ENCODE measurements at places on chromosomes 2 and 18. TPM values are rescaled to one million over a fixed set of nuclear protein-coding genes. Genes with fewer than 3 reads are reported as not detected.

Gene C2orf74
- 1.7 TPM for polyA plus RNA-seq

GRCh38 chr2:178427458-178427857 lies 23.5 kb downstream of the PRKRA start:
- H3K27me3 ChIP-seq = no peaks in the 10 kb centered on the region
- no peaks in the 10 kb centered on the region for H3K4me1 ChIP-seq
- peaks cover 9% of the 10 kb centered on the region for H3K36me3 ChIP-seq
- no peak for DNase-seq

DNA sequence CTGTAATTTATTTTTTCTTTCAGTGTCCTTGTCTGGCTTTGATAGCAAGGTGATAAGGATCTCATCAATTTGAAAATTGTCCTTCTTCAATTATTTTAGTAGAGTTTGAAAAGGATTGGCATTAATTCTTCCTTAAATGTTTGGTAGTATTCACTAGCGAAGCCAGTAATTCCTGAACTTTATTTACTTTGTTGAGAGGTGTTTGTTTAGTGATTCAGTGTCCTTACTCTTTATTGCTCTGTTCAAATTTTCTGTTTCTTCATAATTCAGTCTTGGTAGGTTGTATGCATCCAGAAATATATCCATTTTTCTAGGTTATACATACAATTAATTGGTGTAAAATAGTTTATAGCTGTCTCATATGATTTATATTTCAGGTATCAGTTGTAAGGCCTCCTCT lies 676.7 kb upstream of the POU3F3 start:
- H3K27me3 ChIP-seq = no peaks in the 10 kb centered on the region
- no peak overlapping the region for H3K4me3 ChIP-seq
- H3K36me3 ChIP-seq = no peaks in the 10 kb centered on the region
- H3K27ac ChIP-seq = no peak overlapping the region
- H3K4me1 ChIP-seq = no peaks in the 10 kb centered on the region
- DNase-seq = no peak

GRCh38 chr2:212359425-212360067 lies 179.1 kb downstream of the ERBB4 start:
- DNase-seq = no peak
- H3K27me3 ChIP-seq = no peaks in the 10 kb centered on the region
- H3K27ac ChIP-seq = no peak overlapping the region
- H3K36me3 ChIP-seq = no peaks in the 10 kb centered on the region
- no peak overlapping the region for H3K4me3 ChIP-seq

- no peak overlapping the region for H3K4me3 ChIP-seq
- H3K27me3 ChIP-seq = no peaks in the 10 kb centered on the region
- no peak for DNase-seq
- H3K36me3 ChIP-seq = no peaks in the 10 kb centered on the region
Measured at GRCh38 chr2:99960790-99961189, 181.6 kb downstream of the AFF3 start.

DNA sequence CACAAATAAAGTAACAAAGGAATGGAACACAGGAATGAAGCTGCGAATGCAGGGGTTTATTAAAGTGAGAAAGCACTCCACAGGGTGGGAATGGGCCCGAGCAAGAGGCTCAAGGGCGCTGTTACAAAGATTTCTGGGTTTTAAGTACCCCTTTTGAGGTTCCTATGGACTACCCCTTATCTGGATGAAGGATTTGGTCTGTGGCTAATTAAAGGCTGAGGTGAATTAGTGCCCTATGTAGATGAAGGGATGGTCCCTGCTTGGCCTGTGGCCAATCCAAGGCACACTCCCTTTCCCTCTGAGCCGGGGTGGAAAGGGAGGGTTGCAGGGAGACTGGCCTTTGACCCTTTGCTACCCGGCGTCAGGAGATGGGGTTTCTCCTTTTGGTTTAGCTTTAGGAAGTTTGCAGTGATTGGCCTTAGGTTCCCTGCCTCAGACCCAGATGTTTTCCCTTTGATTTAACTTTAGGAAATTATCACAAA lies 47.5 kb upstream of the CNGA3 start:
- no peaks in the 10 kb centered on the region for H3K27me3 ChIP-seq
- H3K4me3 ChIP-seq = no peak overlapping the region
- no peaks in the 10 kb centered on the region for H3K4me1 ChIP-seq
- no peaks in the 10 kb centered on the region for H3K36me3 ChIP-seq
- H3K27ac ChIP-seq = no peak overlapping the region
- no peak for DNase-seq

DNA sequence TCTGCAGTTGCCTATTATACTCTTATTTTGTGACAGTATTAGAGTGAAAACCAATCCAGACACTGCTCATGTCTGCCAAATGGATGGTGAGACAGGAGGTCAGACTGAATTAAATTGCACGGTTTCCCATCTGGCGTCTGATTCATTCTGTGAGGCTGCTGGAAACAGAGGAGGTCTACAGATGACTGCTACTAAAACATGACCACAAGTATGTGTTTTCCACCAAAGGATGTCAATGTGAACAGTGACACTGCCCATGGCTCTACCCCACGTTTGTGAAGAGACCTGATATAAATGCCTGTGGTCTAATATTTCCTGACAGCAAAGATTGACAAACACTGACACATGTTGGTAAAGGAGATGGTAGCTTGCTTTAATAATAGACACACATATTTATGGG lies 104.3 kb upstream of the ST6GAL2 start:
- no peaks in the 10 kb centered on the region for H3K27me3 ChIP-seq
- no peak for DNase-seq
- H3K36me3 ChIP-seq = no peaks in the 10 kb centered on the region
- no peak overlapping the region for H3K4me3 ChIP-seq
